ENCODE measurements at places on chromosomes 3 and 15.

DNA sequence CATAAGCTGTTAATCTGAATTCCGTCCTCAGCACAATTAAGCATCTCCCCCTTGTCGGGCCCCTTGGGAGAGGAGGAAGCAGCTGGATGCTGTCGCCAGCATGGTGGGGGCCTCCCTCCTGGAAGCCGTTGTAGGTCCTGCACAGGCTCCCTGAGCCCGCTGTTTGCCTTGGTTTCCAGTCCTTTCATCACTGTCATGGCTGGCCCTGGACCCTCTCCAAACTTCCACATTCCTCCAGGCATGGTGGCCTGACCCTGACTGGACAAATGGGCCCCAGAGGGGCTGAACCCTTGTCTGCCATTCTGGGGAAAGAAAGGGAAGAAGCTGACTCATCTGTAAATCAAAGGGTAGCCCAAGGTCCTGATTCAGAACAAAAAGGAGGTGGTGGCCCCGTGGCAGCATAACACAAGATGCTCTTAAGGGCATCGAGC, 300.5 kb upstream of the LRRFIP2 start:
- DNase-seq, result no peak

- DNase-seq, result no peak
These were observed 36.3 kb downstream of the UBE2E2 start for GRCh38 chr3:23239211-23240068.

DNA sequence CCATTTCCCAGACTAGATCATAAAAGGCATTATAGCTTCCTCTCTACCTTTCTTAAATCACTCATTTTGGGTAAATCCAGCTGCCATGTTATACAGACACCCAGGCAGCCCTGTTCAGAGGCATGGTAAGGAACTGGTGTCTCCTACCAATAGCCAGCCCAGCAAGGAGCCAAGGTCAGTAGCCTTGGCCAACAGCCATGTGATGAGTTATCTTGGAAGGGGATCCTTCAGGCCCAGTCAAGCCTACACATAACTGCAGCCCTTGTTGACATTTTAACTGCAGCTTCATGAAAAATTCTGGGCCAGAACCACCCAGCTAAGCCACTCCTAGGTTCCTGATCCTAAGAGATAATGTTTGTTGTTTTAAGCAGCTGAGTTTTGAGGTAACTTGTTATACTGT, 29.0 kb upstream of the ZMAT3 start:
- DNase-seq, result no peak

DNA sequence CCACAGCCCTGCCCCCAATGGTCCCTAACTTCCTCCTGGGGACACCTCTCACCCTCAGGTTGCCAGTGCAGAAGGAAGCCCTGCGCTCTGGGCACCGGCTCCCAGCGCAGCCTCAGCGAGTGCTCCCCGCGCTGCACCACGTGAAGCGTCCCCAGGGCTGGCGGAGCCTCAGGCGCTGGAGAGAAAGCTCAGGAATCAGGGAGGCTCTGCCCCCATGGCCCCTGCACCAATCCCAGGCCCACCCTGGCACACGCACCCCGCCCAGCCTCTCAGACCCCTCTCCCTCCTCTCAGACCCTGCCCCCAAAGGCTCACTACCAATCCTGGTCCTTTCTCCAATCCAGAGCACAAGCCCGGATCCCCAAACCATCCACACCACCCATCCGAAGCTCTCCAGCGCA, 6.9 kb downstream of the COL7A1 start:
- no peak for DNase-seq

GRCh38 chr15:53665930-53666329, 93.5 kb downstream of the WDR72 start:
- DNase-seq, result no peak

DNA sequence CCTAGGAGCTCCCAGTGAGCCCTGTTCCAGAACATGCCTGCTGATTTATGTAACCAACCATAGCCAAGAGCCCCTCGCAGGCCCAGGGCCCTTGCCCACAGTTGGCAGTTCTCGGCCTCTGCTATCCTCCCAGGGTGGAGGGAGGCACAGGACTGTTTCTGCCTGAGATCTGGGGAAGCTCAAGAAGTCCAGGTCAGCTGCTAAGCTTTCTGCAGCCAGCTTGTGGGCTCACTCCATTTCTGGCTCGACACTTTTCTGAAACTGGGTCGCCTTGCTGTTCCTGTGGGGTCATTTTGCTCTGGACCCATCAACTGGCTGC, 72.5 kb upstream of the HERC1 start:
- DNase-seq, result no peak

DNA sequence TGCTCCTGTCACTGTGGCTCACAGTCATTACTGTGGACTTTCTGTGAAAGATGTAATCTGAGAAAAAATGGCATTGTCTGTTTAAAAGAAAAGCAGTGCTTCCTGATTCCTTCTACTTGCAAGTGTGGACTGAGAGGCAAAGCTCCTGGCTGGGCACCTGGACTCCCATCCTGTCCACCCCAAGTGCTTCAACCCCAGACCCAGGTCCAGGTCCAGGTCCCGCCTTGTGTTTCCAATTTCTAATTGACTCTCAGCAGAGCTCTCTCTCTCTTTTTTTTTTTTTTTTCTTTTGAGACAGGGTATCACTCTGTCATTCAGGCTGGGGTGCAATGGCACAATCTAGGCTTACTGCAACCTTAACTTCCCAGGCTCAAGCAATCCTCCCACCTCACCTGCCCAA, 94.9 kb downstream of the ATP10A start:
- no peak for DNase-seq

DNA sequence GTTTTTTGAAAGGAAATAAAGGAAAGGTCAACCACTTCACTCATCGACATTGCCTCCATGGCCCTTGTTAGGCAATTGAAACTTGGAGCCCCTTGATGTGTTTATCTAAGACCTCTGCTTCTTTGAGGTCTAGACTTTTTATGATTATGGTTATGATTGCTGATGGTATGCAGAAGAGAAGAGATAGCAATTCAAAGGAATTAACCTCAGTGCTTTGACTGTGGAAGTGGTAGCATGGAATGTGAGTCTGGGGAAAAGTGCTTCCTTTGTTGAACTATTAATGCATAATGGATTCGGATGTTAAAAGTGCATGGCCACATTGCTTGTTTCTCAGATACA, 46.1 kb downstream of the FNDC3B start:
- no peak for DNase-seq

- DNase-seq, result no peak
These were observed 5.2 kb downstream of the WNT5A start for GRCh38 chr3:55481744-55482495.

- no peak for DNase-seq
These were observed 537.3 kb downstream of the EPHA3 start for GRCh38 chr3:89644716-89645115.

- no peak for DNase-seq
These were observed 122.7 kb downstream of the B3GALNT1 start for GRCh38 chr3:160982491-160982890.

- DNase-seq, result no peak
These were observed 1.6 kb downstream of the THBS1 start for GRCh38 chr15:39582286-39582976.

DNA sequence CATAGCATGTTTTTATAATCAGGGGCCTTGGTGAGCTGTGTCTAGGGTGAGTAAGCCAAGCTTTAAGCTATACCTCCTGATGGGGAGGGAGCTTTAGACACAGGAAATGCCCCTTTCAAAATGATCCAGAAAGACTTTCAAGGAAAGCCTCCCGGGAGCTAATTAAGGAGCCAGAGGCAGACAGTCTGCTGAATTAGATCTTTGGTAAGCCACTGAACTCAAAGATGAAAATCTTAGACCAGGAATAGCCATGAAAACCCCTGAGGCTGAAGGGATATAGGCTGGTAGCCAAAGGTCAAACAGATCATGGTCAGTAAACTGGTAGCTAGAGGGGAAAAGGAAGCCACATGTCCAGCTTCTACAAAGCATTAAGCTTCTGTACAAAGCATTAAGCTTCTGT, 42.7 kb upstream of the GAP43 start:
- DNase-seq, result no peak

- no peak for DNase-seq
These were observed 256.7 kb upstream of the HES1 start for GRCh38 chr3:193879099-193879863.

DNA sequence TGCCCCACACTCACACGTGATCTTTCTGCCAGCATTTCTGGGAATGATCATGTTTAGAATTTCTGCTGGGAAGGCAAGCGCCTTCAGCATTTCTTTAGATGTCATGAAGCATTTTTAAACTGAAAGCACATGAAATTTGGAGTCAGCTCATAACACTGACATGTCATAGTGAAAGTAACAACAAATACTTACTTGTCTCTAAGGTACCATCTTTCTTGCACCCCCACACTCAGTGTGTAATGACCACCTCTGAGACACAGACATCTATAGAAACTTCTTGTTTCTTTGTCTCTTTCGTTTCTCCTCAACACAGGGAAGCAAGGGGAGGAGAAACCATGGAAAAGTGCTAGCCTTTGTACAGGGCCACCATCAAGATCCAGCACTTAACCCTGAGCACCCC, 171.7 kb downstream of the RORA start:
- no peak for DNase-seq

DNA sequence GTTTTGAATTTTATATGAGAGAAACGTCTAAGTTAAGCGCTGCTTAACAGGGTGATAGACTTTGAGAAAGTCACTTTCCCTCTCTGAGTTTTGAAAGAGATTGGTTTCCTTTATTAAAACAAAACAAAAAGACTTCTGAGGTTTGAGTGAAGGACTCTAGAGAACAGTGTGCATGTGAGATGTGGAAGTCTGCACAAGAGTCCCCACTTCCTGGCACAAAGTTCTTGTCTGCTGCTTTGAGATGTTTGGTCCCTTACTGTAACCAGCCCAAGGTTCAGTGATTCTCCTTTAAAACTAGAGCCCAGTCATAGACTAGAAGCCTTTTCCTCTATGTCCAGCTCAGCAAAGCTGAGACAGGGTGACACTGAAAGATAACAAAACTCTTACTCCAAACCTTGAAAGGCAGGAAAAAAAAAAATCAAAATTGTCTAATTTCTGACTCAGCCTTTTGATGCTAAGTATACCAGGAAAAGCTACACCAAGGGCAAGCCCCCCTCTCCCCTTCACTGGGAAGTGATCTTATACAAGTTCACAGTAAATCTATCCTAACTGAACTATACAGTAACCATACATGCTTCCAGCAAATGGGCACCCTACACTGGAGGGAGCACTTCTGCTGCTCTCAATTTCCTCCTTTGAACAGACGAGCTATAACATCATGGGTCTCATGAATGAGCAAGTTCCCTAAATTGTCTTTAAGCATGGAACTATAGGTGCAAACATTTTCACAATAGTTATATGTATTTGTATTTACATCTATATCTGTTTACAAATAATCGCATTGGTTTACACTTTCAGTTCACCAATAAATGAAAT, 2.3 kb downstream of the POPDC2 start:
- no peak for DNase-seq

GRCh38 chr3:170228093-170228766, 6.0 kb downstream of the PRKCI start:
- no peak for DNase-seq
